Astrocyte of the hippocampus (primary cell): ENCODE measurements at places on chromosomes 16 and 17.

GRCh38 chr17:1555651-1556471, 6.7 kb downstream of the PITPNA start:
- no peak for DNase-seq

DNA sequence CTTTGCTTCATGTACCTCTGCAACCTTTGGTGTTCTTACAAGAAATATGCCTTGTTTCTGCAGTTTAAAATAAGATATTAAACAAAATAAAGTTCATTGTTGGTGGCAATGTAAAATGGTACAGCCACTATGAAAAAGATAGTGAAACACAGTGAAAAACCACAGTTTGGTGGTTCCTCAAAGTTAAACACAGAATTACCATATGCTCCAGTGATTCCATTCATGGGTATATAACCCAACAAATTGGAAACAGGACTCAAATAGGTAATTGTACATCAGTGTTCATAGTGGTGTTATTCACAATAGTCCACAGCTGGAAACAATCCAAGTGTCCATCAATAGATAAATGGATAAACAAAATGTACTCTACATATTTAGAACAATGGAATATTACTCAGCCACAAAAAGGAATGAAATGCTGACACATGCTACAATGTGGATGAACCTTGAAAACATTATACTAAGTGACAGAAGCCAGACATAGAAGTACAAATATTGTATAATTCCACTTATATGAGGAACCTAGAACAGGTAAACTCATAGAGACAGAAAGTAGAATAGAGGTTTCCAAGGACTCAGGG, 49.2 kb downstream of the CUEDC1 start:
- no peak for DNase-seq

- DNase-seq = peak; percentile 73
Measured at GRCh38 chr16:88533381-88533917, 36.8 kb upstream of the ZC3H18 start.

DNA sequence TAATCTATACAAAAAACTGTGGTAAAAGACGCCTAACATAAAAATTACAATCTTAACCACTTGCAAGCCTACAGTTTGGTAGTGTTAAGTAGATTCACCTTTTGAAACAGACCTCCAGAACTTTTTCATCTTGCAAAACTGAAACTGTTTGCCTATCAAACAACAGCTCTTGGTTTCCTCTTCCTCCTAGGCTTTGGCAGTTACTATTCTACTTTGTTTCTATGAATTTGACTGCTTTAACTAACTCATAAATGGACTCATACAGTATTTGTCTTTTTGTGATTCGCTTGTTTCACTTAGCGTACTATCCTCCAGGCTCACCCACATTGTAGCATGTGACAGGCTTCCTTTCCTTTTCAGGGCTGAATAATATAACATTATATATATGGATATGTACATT, 97.0 kb downstream of the PRKCA start:
- no peak for DNase-seq

- no peak for DNase-seq
Measured at GRCh38 chr17:63314761-63315160, 131.3 kb downstream of the CYB561 start.

DNA sequence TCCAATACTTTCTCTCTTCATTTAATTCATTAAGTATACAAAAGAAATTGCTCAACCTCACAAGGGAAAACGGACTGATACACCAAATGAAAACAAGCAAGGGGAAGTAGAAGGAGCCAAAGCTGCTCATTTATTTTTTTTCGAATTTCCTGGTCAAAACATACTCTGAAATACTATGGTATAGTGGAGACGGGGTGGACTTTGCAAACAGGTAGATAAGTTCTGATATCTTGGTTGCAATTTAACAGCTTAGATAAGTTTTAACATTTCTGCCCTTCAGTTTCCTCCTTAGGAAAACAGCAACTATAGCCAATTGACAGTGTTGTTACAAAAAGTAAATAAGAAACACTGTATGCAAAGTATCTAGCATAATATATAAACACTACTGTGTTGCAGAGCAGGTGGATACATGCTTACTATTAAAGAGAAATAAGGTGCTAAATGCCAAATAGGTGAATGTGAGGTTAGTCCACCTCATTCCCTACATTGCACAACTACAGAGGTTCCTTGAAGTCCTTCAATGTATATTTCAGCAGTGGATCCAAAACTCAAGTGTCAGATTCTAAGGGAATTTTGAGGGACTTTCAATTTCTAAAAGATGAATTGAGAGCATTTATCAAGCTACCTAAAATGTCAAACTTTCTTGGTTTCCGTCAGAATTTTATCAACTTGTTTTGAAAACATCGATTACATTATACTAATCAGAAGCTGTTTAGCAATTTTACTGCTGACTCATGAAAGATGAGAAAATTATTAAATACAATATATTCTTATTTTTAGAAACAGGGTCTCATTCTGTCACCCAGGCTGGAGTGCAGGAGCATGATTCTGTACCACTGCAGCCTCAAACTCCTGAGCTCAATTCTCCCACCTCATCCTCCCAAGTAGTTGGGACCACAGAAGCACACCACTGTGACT, 11.0 kb downstream of the CCDC47 start:
- no peak for DNase-seq

- no peak for DNase-seq
Measured at GRCh38 chr17:68697850-68698361, 96.7 kb upstream of the FAM20A start.

- peak; percentile 37 for DNase-seq
Measured at GRCh38 chr17:33241390-33241789, 51.7 kb downstream of the ASIC2 start.

DNA sequence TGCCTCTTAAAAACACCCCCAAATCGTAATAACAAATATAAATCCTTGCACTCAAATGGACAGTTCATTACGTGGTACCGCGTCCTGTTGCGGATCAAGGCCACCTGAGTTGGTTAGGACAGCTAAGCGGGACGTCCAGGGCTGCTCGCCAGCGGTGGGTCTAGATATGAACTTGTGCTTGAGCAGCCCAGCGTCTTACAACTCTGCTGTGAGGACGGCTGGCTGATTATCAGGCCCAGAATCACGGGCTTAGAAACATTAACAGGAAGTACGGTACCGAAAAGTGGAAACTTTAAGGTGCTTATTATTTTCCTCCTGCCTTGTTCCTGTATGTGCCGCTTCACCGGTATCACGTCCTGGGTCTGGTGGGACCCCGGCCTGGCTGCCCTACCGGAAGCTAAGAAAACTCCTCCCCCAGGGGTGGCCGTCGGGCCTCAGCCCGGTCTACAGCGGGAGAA, 832 bp upstream of the SRRM2 start:
- no peak for DNase-seq

DNA sequence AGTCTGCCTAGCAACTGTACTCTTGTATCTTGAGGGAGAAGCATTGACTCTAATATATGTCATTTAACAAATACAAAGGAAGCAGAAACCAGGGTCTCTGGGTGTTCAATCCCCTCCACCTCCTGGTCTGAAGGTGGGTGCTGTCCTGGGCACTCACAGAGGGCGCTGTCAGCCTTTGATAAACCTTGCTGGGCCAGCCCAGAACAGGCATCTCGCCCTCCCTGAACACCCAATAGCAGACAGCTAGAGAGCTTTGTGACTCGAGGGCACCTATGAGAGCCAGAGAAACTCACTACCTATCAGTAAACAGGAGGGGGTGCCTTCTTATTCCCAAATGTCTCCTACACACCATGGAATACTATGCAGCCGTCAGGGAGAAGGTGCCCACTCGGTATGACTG, 6.4 kb upstream of the PIPOX start:
- no peak for DNase-seq

- no peak for DNase-seq
Measured at GRCh38 chr16:48113471-48113870, 42.3 kb downstream of the ABCC12 start.

GRCh38 chr17:71482625-71483024, 638.2 kb upstream of the SOX9 start:
- no peak for DNase-seq

DNA sequence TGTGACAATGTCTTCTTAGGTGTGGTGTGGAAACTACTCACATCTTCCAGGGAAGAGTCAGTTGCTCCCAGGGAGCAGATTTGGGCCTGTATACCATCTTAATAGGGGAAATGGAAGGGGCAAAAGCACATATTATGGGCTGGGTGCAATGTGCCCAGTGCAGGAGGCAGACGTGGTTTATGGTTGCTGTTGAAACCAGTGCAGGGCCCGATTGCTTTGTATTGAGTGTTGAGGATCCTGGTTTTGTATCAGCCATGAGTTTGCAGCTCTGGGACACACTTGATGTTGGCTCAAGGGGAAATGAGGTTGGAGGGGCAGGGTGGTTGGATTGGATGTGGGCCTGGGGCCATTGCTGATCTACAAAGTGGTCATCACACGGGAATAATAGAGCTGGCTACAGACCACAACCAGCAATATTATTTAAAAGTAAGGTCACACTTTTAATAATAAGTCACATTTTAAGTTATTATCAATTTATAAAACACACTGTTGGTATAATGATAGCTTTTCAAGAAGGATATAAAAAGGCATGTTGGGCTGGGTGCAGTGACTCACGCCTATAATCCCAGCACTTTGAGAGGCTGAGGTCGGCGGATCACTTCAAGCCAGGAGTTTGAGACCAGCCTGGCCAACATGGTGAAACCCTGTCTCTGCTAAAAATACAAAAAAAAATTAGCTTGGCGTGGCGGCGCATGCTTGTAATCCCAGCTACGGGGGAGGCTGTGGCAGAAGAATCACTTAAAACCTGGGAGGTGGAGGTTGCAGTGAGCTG, 302.4 kb downstream of the SEC14L1 start:
- no peak for DNase-seq

DNA sequence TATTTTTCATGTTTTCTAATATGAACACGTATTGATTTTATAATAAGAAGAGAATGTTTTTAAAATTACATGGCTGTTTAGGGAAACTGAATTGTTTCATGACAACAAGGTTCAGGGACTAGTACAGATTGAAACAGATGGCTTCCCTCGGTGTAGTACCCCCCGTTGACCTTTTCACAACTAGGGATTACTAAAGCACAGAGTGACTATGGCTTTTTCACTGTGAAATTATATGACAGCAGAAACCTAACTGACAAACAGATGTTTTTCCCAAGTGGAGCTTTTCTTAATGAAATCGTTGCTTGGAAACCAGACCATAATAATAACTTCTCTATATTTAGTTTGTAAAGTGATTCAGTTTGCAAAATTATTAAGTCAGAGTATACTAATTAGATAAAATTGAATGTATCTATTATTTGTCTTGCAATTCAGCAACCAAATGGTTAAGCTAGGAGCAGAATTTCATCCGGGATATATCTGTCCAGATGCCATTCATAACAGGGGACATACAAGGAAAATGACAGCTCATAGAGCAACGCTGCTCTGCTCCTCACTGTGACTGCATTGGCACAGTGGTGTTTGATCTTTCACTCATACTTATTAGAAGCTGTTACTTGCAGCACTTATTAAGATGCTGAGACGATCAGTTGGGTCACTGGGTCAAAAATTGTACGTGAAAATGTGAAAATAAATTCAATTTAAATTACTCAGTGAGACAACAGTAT, 111.7 kb downstream of the TANGO6 start:
- DNase-seq = no peak

DNA sequence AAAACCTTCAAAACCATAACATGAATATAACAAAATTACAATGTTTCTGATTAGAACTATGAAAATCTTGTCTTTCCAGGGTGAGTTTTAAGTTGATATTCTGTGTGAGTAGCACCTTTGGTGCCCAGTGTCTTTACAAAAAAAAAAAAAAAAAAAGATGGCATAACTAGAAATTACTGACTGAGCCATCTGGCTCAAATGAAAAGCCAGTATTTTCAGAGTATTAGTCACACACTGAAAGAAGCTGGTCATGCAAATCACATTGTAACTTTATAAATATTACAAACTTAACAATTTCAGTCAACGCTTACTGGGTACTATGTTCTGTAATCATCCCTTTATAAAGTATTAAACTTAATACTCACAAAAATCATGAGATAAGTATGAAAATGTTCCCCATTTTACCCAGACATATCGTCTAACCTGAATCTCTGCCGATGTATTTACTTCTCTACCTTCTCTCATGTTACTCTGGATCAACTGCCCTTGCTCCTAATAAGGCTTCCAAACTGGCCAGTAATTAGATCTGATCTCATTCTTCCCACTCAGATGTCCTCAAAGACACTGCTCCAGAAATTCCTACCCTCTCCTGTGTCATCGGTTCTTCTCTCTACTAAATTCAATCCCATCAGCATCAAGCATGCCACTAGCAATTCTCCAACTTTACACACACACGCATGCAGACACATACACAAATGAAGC, 25.4 kb downstream of the UBE2G1 start:
- no peak for DNase-seq

DNA sequence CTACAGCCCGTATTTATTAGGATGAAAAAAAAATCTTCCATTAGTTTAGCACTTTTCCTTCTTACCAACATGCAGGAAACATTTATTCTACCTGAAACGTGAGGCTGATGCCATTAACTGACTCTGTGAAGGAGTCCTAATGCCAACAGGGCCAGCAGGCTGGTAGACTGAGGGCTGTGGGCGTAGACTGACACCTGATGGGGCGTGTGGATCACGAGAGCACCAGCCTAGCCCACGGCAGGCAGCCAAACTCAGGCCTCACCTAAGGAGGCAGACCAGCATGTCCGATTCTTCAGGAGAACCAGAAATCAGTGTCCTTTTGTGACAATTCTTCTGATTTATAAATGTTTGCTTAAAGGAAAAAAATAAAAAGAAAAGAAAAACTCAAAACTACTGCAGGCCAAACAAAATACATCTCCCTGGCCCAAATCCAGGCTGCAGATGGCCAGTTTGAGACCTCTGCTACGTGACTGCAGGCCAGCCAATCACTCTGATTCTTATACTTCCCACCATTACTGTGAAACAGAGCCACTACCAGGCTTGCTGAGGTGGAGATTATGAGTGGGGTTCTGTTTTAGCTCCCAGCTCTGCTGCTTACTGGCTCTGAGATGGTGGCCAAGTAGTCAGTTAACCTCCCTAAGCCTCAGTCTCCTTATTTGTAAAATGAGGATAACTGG, 66.5 kb downstream of the GNAO1 start:
- no peak for DNase-seq

GRCh38 chr16:50588276-50588675, 40.1 kb downstream of the NKD1 start:
- DNase-seq = no peak

GRCh38 chr16:25109643-25110042, 1.9 kb upstream of the LCMT1 start:
- DNase-seq = peak; percentile 85
